ENCODE measurements at places on chromosomes 13 and 19.

GRCh38 chr13:25608181-25608580, 236.4 kb downstream of the ATP8A2 start:
- DNase-seq = no peak

DNA sequence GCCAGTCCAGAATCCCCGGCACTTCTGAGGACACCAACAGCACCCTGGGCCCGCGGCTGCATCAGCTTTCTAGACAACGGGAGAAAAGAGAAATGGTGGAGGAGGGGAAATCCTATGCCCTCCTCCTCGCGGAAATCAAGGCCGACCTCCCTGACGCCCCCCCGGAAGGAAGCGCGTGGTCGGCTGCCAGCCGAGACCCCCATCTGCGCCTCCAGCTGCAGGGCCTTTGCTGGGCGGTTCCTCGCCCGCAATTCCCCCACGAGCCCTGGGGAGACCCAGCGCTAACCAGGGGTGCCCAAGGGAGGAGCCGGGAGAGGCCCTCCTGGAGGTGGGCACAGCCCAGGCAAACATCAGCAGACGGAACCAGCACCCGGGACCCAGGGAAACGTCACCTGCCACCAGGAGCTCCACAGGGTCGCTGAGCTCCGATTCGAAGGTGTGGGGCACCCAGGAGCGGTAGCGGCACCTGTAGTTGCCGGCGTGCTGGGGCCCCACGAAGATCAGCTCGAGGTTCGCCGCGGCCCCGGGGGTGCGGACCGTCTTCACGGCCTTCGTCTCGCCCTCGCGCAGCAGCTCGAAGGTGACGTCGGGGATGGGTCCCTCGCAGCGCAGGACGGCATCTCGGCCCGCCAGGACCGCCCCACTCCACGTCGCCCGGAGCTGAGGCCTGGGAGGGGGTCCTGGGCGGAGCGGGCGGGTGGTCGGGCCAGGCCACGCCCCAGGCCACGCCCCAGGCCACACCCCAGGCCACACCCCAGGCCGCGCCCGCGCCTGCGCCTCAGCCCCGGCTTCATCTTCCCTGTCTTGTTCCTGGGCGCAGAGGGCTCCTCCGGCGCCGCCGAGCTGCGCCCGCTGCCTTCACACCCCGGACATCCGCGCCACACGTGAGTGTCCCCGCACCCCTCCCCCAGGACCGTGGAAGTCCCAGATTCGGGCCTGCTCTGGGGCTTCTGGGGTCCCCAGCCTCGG, 6.0 kb downstream of the A1BG start:
- peak; percentile 11 for DNase-seq

DNA sequence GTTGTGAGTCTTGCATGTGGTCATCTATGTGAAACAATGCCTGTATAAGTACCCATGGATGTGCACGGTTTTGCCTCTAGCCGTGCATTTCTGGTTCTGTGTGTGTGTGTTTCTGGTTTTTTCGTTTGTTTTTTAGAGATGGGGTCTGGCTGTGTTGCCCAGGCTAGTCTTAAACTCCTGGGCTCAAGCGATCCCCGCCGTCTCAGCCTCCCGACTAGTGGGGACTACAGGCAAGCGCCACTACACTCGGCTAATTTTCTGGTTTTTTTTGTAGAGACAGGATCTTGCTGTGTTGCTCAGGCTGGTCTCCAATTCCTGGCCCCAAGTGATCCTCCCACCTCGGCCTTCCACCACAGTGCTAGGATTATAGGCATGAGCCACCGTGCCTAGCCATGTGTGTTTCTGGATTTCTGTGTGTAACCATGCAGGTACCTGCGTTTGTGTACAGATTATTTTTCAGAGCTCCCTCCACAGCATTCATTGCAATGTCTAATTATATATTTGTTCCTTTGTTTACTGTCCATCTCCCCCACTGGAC, 15.9 kb upstream of the FOSB start:
- no peak for DNase-seq

DNA sequence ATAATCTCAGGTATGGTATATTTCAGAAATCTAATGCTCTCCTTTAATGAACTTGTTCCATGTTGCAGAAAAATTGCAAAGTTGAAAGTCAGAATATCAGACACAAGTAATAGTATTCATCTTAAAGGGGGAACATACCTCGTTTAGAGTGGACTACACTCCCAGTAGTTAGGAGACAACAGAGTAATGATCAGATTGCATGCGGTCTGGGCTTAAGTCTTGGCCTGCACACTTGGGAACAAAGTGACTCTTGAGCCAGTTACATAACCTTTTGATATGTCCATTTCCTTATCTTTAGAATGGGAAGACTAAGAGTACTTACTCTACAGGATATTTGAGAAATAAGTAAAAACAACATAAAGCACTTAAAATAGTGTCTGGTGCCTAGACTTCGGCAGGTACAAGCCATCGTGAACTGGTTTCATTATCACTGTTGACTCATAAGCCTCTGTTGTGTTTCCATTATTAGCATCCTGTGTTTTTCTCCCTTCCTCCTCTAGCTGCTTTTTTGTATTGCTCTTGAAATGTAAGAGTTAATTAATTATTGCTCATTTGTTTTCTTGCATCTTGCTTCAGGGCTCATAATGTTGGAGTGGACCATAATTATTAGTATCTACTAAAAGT, 53.0 kb downstream of the DPY19L3 start:
- no peak for DNase-seq

- no peak for DNase-seq
Measured at GRCh38 chr13:27621116-27621365, 651 bp upstream of the POLR1D start.

DNA sequence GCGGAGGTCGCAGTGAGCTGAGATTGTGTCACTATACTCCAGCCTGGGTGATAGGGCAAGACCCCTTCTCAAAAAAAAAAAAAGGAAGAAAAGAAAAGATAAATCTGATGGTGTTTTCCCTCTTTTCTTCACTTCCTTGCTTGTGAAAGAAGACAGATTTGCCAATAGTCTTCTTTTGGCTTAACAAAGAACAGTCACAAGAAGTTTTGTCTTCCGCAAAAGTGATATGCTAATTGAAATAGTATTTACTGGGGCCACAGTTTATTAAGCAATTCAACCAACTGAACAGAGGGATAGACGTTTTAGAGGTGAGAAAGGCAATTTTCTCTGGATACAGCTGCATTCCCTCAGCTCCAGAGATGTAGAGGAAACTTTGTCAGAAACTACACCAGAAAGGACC, 22.9 kb upstream of the PLAUR start:
- DNase-seq = no peak

DNA sequence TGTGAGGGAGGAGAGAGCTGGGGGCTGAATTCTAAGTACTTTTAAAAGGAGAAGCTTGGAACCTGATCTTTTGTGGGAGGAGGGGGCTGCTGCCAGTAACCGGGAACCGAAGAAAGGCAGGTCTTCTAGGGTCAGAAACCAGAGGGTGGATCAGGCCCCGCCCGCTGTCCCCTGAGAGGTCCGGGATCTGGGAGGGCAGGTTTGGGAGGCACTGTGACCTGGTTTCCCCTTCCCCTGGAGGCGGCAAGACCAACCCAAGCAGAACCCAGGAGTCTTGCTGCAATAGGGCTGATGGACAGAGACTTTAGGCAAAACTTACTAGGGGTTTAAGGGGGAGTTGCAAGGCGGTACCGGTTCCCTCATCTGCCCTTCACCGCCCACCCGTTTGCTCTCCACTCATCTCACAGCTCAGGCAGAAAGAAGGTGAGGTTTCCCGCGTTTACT, 707 bp upstream of the KLK8 start:
- no peak for DNase-seq

GRCh38 chr19:45498411-45499195, at the start of gene PPM1N:
Gene PPM1N, plus strand, starts transcription at chr19:45498443. Its CDS starts 30 bp downstream, at chr19:45498473.
- no peak for DNase-seq

GRCh38 chr13:75494491-75494890, 12.5 kb upstream of the TBC1D4 start:
- DNase-seq = no peak

GRCh38 chr13:42040730-42041010, 7.8 kb upstream of the DGKH start:
- no peak for DNase-seq

DNA sequence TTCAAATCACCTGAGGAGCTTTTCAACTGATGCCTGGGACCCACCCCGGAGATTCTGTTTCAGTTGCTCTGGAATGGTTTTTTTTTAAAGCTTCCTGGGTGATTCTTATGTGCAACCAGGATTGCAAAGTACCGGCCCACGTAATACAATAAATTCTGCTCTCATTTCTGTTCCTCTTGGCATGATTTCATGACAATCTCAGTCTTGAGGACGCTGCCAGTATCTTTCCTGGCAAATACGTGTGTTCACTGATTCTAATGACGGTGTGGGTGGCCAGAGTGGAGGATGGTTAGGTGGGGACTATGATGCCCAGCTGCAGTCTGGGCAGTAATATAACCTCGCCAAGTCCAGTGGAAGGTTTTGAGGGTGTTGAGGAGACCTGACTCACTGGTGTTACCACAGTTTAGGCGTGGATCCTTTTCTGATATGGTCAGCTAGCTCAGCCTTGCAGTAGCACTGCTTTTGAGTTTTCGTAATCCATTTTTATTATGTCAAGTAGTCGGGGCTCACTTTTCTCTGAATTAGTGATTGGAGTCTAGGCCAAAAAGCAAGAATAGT, 49.4 kb downstream of the FAM124A start:
- DNase-seq = no peak

DNA sequence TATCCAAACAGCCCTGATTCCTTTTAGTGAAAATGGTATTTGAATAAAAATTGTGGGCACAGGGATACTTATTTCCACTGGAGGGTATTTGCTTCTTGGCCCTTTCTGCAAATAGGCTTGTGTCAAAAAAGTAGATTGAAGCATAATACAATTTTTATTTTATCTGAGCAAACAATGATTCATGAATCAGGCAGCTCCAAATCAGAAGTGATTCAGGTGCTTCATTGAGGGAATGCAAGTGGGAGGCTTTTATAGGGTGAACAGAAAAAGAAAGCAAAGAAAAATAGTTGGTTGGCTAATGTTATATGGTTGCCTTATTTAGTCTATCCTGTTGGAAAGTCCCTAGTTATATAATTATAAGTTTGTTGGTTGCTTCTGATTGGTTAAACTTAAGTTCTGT, 117.9 kb downstream of the ITGBL1 start:
- DNase-seq = no peak

DNA sequence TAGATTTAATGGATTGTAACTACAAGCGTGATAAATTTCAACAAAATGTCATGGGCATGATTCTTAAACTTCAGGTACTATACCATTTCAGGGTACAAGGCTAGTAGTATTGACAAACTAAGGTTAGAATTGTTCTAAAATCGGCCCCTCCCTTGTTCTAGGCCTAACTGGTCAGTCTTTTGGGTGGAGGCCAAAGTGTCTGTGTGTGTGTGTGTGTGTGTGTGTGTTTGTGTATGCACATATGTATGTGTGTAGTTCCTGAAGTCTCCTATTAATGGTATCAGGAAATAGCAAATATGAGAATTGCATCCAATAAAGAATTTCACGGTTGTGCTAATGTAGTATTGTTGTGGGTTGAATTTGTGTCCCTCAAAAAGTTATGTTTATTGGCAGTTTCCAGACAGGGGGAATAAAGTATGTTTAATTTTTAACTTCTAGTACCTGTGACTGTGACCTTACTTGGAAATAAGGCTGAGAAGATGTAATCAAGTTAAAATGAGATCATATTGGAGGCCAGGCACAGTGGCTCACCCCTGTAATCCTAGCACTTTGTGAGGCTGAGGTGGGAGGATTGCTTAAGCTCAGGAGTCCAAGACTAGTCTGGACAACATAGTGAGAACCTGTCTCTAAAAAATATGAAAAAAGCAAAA, 119.2 kb downstream of the KLF5 start:
- no peak for DNase-seq

DNA sequence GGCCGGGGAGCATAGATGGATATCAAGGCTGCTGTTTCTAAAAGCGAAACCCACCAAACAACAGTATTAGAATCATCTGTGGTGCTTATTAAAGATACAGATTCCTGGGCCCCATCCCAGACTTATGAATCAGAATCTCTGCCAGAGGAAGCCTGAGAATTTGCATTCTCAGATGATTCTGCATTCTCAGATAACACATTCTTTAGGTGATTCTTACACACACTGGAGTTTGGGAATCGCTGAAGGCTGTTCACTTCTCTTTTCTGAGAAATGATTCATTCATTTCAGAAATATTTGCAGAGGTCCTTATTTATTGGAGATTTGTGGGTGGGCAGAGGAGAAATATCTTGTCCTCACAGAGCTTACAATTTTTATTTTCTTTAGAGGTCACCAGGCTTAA, 24.4 kb downstream of the ALOX5AP start:
- no peak for DNase-seq

DNA sequence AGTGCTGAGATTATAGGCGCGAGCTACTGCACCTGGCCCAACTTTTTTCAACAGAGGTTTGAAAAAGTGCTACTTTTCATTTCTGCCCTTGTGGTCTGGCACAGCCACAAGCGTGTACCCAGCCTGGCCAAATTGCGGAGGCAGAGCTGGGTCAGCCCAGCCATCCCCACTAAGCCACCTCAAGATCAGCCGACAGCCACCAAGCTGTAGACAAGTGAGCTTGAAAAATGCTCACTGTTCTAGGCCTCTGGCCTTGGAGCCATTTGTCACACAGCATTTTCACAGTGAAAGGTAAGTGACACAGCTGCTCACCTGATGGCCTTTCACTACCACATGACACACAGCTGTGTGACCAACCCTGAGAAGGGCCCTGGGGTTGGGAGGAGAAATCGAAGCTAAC, 27.3 kb downstream of the DNMT1 start:
- no peak for DNase-seq

GRCh38 chr13:98275681-98276171, 98.7 kb upstream of the RNF113B start:
- DNase-seq = no peak

DNA sequence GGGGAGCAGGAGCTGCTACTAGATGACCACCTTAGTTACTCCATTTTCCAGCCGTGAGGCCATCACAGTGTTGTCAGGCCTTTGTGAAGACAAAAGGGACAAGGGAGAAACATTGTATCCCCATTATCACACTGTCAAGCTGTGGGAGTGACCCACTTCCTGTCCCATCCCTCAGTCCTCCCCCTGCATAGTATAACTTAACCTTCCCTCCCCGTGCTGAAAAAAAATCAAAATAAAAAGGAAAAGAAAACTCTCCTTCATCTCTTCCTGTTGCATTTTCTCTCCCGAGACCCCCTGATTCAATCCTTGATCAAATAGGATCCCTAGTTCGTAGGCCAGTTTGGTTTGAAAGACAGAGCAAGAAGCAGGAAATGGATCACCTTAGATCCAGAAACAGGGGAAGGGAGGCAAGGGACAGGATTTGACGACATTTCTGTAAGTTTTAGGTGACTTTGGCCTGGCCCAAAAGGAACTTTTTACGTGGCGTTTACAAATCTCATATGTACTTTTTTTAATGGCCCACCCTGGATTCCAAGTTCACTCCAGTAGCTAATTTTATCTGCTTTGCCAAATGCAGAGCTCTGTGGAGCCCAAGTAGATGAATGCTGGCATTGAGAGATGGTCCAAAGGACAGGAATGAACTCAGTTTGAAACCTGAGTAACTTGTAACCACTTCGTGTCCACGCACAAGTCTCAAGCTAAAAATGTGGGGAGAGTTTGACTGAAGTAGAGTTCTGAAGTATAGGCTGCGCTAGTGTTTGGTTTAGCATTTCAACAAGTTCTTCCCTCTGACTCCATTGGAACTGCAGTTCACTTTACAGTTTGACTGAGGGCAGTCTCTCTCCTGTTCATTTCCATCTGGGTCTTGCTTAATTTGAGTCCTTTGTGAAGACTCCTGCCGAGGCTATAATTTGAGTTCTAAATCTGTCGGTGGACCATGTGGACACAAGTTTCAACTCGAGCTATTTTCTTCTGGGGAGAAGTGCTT, 16.6 kb upstream of the GATAD2A start:
- DNase-seq = no peak

All from NCI-H1048 (cell line).